ENCODE measurements at places on chromosomes 7 and 10.
A peak's percentile ranks its signal among the peaks of the same experiment; 100 is the strongest.

DNA sequence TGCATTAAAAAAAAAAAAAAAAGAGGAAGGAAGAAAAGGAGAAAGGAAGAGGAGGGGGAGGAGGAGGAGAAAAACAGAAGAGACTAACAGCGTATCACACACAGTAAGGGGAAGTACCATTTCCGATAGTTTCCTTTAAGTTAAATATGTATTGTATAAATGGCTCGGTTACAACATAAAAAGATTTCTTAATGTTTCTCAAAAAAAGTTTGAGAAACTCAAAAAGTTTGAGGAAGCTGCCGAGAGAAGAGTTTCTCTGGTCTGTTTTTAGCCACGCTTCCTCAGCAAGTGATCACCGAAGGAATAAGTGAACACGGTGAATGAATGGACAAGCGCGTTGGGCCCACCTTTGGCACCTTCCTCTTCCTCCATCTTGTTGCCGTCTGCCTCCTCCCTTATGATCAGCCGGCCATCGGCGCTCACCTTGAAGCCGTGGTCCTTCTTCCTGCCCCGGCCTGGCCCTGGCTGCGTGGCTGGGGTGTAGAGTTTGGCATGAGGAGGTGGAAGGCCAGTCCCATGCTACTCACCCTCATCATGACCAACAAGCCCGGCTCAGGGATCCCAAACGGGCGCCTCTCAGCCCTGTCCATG, 31.3 kb upstream of the FRAT2 start:
- peak; percentile 29 for DNase-seq

GRCh38 chr7:139095194-139095659, 14.3 kb downstream of the ZC3HAV1 start:
- peak; percentile 90 for DNase-seq

DNA sequence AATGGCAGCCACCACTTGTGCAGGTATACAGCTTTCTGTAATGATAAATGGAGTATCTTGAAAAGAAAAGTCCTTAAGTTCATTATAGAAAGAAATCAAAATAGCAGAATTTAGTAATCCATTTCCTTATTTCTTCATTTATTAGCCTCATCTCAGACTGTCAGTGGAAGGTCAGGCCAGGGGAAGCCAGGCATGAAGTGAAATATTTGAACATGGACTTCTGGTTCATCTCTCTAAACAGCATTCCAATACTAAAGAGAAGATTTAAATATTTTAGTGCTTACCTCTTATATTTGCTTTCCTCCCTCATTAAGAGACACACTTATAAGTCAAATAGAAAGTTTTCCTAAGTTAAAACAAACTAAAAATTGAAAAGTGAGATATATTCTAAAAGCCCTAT, 26.8 kb downstream of the TRDMT1 start:
- no peak for DNase-seq

- no peak for DNase-seq
Measured at GRCh38 chr7:12768948-12769347, 81.5 kb downstream of the ARL4A start.

DNA sequence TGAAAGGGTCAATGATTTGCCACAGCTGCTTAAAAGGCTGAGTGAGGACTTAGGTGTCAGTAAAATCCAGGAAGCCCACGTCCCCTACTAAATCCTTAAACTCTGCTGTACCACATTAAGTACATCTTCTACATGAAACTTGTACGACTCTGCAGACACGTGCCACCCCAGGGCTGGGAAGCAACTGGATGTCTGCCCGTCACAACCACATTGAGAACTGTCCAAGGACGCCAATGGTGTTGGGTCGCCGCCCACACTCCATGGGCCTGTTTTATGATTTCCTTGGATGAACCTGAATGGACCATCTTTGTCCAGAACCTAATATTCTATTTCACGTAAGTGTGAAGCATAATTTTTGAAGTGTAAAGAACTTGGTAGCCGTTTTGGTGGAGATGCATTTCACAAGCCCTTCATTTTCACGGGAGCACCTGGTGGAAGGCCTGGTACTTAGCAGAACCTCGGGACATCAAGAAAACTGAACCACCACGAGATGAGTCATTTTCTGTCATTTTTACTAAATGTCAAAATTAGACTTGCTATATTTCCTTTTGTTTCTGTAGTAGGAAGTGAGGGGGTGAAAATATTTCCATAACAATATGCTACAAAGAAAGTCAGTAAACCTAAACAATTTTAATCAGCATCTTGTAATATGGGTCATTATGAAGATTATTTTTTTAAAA, 134.9 kb downstream of the SFMBT2 start:
- no peak for DNase-seq

DNA sequence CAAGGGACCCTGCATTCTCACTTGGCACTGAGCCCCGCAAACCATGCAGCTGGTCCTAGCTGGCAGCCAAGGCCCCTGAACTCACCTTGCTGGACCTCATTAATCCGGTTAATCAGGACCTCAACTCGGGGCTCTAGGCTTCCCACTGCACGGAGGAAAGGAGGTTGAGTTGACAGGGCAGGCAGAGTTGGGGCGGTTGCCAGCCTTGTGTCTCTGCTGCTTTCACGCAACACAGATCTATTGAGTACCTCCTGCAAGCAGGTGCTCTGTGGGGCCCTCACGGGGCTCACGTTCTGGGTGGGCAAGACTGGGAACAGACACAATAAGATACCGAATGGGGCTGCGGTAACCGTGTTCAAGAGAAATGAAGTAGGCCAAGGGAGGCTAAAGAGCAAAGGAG, 6.2 kb downstream of the SYCE1 start:
- no peak for DNase-seq

DNA sequence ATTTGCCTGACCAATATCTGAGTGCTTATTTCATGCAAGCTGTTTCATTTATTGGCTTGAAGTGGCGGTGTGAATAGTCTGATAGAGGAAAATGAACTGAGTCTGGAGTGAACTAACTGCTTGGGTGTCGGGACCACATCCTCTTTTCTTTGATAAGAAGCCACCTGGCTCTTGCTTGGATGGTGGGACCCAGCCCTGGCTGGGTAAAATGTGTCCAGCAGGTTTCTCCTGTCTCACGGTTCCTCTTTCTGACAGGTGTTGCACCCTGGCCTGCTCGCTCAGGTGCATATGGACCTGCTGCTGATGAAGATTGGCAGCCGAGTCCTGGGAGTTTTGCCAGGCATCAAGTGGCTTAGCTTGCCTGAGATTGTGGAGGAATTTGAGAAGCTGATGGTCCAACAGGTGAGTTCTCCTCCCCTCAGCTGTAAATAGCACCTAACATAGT, 1.6 kb downstream of the ADCK2 start:
- DNase-seq, result no peak

- DNase-seq, result no peak
Measured at GRCh38 chr7:143322760-143323633, 7.1 kb downstream of the CLCN1 start.

DNA sequence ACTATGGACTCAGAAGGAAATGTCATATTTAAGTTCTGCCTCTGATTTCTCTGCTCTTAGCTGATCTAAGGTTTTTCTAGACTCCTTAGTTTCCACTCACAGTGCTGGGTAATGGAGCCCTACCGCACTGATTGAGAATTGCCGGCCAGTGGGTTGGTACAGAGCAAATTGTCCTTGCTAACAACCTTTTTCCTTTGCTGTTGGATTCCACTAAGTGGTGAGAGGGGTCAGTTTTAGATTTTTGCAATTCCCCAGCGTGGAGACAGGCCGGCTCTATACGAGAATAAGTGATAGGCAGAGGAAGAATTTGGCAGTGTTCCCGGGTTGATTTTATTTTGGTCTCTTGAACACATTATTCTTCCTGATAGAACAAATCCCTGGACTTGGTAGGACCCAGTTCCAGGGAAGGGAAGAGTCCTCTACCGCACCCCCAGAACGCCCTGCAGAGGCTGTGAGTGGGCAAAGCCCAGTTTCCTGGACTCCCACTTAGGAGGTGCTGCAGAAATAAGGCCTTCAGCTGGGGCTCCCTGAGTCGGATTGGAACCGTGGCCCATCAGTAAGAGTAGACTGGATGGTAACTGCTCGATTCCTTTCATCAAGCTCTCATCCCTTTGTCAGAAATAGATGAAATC, 3.0 kb upstream of the NRP1 start:
- no peak for DNase-seq

- DNase-seq, result no peak
Measured at GRCh38 chr7:136348542-136349192, 371.5 kb upstream of the MTPN start.

- no peak for DNase-seq
Measured at GRCh38 chr7:151757274-151757673, 119.6 kb downstream of the PRKAG2 start.

- no peak for DNase-seq
Measured at GRCh38 chr10:103823706-103824272, 31.6 kb downstream of the SH3PXD2A start.

GRCh38 chr10:32923849-32924248, 34.2 kb downstream of the ITGB1 start:
- DNase-seq, result peak; percentile 86

GRCh38 chr10:80589726-80590373, 52.1 kb downstream of the SH2D4B start:
- DNase-seq, result no peak

DNA sequence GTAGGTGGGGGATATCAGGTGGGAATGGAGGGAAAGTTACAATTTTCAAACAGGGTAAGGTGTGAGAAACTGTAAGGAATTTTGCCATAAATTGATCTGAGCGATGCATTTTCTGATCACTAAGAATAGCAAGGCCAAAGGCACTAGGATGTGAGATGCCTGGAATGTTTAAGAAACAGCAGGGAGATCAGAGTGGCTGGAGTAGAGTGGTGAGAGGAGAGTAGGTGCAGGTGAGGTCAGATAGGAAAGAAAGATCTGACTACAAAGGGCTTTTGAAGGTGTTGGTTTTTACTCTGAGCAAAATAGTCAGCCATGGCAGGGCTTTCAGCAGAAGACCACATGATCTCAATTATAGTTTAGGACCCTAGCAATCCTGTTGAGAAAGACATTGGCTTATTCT, 55.0 kb downstream of the HDAC9 start:
- no peak for DNase-seq

- DNase-seq, result no peak
Measured at GRCh38 chr7:20327055-20327454, 3.6 kb upstream of the ITGB8 start.

DNA sequence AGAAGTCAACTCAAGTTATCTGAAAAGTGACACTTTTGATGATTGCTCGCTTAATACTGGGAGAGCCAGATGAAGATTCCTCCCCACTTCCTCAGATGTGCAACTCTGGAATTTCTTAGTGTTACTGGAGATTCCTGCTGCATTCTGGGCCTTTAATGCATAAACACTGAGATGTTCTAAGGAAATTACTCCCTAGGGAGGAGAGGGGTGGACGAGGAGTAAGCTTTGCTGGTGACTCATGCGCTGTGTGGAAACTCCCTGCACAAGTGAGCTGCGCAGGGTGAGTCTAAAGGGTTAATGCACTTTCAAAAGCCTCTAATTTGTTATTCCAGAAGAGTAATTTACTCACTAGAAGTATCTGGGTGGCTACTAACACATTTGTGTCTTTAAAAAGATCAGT, 46.3 kb downstream of the EGFR start:
- no peak for DNase-seq

DNA sequence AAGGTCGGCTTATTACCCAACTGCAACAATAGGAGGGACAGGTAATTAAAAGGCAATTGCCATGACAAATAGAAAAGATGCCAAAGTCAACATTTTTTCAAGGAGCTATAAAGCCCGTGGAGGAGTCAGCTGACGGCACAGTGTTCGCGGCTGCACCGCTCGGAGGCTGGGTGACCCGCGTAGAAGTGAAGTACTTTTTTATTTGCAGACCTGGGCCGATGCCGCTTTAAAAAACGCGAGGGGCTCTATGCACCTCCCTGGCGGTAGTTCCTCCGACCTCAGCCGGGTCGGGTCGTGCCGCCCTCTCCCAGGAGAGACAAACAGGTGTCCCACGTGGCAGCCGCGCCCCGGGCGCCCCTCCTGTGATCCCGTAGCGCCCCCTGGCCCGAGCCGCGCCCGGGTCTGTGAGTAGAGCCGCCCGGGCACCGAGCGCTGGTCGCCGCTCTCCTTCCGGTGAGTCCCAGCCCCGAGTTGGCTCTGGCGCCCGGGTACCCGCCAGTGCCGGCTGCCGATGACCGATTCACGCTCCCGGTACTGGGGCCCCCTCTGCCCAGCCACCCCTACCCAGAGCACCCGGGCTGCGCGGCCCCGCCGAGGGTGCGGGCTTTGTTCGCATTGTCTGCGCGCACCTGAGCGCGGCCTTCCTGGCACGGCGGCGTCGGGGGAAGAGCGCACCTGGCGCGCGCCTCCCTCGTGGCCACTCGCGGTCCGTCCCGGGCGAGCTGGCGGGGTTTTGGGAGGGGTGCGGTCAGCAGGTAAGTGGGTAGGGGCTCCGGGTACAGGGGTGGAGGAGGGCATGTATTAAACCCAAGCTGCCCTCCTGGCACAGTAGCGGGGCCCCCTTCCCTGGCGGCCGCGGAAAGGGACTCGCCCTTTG, at the start of gene VWA2:
Gene VWA2, plus strand, starts transcription at position 138 of the 877 bp plus-strand sequence. CDS start 9,460 bp downstream, outside the sequence.
- no peak for DNase-seq

- DNase-seq, result peak; percentile 25
Measured at GRCh38 chr10:127243490-127244272, 47.3 kb upstream of the INSYN2A start.

DNA sequence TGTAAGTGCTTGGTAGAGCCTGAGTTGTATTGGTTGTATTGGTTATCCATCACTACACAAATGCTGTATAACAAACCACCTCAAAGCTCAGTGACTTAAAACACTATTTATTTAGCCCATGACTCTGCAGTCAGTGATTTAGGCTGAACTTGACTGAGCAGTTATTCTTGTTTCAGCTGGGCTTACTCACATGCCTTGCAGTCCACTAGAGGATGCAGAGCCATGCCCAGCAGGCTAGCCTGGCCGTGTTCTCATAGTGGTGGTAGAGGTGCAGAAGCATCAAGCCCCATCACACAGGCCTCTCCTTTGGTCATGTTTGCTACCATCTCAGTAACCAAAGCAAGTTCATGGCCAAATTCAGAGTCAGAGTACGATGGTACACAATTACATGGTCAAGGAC, 43.9 kb downstream of the LUC7L2 start:
- DNase-seq, result no peak

- no peak for DNase-seq
Measured at GRCh38 chr7:127251465-127252376, 1.0 kb downstream of the GRM8 start.
